ENCODE measurements at places on chromosomes 4 and X.
A peak's percentile ranks its signal among the peaks of the same experiment; 100 is the strongest.

GRCh38 chr4:46870411-46870810 is 38.6 kb downstream of the COX7B2 start:
- DNase-seq, result no peak

GRCh38 chrX:130606425-130606824 is 204.6 kb downstream of the RBMX2 start:
- no peak for DNase-seq

DNA sequence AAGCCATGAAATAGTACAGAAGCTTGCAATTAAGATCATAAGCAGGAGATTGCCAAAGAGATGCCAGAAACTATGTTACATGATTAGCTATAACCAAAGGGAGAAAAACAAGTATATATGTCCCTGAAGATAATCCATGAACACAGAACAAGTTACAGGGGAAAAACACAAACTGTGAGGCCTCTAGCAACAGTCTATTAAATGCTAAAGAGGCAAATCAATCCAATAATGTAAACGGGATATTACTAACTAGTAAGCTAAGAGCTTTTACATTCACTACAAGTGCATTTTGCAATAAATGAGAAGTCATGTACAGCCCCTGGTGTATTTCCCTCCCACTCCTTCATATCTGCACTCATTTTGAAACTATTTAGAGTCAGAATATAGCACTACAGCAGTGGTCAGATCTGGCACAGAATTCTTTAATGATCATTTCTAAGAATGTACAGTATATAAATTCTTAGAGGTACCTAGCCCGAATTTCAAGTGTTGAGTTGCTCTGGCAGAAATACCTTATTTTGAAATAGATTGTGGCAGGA is 449.8 kb upstream of the SMIM31 start:
- DNase-seq, result no peak

- peak; percentile 8 for DNase-seq
Observed at GRCh38 chr4:17397611-17398010, 114.3 kb downstream of the QDPR start.

DNA sequence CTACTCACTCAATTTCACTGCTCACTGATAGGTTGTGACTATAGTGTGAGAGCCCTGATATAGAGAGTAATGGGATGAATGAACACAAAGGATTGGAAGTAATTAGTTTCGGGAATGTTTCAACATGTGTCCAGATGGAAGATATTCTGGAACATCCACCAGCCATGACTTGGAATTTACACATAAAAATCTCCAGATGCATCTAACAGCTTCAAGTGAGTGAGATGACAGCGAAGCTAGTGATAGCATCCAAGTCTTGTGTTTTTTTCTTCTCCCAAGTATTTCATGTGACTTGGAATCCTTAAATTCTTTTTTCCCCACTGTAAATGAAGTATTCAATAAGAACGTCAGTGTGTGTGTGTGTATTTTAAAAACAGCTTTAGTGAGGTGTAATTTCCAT is 82.1 kb downstream of the CLDN34 start:
- peak; percentile 11 for DNase-seq

- no peak for DNase-seq
Observed at GRCh38 chr4:41219421-41219950, 5.1 kb upstream of the APBB2 start.

GRCh38 chrX:136687457-136687856 is 39.5 kb downstream of the CD40LG start:
- DNase-seq, result no peak

GRCh38 chr4:174281182-174281737 is 2.2 kb downstream of the FBXO8 start:
- no peak for DNase-seq

DNA sequence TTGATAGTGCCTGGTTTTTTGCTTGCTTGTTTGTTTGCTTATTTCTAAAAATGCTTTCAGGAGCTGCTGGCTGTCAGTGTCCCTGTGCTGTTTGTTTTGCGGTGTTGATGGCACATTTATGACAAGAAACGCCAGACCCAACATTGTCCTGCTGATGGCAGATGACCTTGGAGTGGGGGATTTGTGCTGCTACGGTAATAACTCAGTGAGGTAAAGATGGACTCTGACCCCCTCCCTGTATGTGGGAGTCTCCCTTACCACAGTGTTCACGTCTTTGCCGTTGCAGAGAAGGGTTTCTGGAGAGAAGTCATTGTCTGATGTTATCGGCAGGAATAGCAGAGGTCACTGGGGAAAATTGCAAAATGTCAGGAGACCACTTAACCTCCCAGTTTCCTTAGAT is at the start of gene ARSH:
Gene ARSH, plus strand, starts transcription at position 52 of the 400 bp plus-strand sequence. Its CDS starts 67 bp downstream, at position 119.
- no peak for DNase-seq

- no peak for DNase-seq
Observed at GRCh38 chr4:4578981-4579380, 37.1 kb upstream of the STX18 start.

DNA sequence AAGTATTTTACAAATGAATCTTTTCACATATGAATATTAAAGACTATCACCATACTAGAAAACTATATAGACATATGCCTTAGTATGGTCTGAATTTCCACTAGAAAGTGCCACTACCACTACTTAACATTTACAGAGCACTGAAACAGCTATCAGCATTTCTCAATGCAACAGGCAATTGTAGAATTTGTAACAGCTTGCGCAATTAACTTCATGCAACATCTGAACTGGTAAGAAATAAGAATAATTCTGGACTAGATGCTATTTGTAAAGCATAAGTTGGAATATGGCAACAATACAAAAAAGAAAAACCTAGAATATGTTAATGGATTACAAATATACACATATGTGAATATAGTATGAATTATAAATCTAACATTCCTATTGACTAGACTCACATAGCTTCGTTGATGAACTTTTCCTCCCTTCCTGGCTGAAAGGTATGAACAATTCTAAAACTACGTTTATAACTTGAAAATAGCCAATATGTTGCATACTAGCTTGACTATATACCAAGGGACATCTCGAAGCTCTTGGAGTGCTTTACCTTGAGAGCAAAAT is 82.0 kb downstream of the ATP8A1 start:
- DNase-seq, result peak; percentile 2

DNA sequence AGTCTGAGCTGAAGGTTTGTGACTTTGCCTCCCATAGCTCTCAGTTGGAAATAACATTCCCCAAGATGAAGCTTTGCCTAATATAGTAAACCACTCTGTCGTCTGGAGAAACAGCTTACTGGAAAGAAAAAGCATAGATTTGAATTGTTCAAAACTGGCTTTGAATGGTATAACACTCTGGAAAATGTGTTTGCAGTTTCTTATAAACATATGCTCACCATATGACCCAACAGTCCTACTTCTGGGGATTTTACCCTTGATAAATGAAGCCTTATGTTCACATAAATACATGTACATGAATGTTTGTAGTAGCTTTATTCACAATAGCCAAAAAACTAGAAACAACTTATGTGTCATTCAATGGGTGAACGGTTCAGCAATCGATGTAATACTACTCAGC is 10.2 kb downstream of the VEGFD start:
- DNase-seq, result no peak

- peak; percentile 73 for DNase-seq
Observed at GRCh38 chr4:15707363-15707715, 4.5 kb downstream of the BST1 start.

DNA sequence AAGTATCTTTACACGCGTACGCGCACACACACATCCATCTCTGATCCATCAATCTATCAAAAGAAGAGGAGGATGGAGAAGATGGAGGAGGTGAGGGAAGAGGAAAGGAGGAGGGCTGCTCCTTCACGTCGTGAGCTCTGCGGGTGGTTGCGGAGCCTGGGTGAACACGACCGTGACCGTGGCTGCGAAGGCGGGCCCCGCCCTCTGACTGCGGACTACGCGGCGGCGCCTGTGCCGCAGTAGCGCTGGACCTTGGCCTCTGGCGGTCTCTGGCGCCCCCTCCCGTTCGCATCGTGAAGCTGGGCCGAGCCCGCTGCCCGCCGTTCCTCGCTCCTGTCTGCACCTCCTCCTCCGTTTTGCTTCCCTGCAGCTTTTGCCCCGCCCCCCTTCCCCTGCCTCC is 37.7 kb upstream of the ARAF start:
- DNase-seq, result peak; percentile 86

DNA sequence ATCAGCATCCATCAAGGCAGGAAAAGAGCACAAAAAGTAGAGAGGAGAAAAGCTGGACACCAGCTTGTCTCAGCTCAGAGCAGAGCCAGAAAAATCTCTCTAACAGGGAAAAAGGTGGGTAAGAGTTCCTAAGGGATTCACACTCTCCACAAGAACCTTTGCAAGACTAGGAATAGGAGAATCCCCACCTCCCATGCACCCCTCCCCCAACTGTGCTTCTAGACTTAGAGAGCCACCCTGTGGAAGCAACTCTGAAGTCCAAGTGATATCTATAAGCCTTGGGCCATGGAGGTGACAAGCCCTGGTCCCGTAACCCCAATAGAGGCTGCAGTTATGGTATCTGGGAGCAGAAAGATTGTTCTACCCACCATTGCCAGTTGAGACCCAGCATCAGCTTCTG is 267.6 kb upstream of the MTMR8 start:
- no peak for DNase-seq

DNA sequence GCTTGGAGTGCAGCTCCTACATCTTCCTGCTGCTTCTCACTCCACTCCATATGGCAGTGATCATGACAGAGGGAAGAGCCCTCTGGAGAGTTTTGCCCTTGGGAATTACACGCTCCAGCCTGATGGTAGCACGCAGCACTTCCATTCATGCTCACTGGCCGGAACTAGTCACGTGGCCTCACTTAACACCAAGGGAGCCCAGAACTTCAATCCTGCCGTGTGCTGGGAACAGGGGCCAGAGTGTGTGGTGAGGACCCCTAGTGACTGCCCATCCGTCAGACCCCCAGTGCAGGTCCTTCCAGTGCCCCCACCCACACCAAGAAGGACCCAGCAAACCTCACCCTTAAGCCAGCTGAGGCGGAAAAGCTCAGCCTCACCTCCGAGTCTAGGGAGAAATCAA is 230.7 kb downstream of the EVC2 start:
- DNase-seq, result no peak

- DNase-seq, result no peak
Observed at GRCh38 chrX:15856222-15856587, 1.6 kb upstream of the AP1S2 start.

- peak; percentile 22 for DNase-seq
Observed at GRCh38 chrX:19017271-19017670, 33.4 kb upstream of the PHKA2 start.

- DNase-seq, result no peak
Observed at GRCh38 chrX:49976682-49977197, 54.3 kb downstream of the CLCN5 start.

GRCh38 chrX:10450229-10450958 is 170.0 kb downstream of the MID1 start:
- peak; percentile 78 for DNase-seq

GRCh38 chrX:96590403-96590802 is 94.2 kb upstream of the DIAPH2 start:
- DNase-seq, result no peak

GRCh38 chrX:109709129-109709631 is 23.9 kb downstream of the ACSL4 start:
- peak; percentile 59 for DNase-seq

DNA sequence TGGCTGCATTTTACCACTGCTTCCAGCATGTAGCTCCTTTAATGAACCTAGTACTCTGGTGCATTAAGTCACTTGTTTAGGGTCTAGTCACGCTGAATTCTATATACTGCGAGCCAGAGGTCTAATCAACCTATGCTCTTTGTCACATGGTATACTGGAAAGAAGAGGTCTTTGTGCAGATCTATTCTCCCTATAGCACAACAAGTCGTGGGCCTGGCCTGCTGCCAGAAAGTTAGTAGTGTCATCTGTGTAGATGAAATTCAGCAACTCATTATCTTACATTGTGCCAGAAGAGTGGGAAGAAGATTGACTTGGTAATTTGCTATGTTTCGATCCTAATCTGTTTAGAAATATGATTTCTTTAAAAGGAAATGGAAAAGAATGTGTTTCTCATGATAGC is 80.8 kb downstream of the AWAT2 start:
- DNase-seq, result no peak

- no peak for DNase-seq
Observed at GRCh38 chr4:11130195-11130970, 298.3 kb downstream of the HS3ST1 start.

DNA sequence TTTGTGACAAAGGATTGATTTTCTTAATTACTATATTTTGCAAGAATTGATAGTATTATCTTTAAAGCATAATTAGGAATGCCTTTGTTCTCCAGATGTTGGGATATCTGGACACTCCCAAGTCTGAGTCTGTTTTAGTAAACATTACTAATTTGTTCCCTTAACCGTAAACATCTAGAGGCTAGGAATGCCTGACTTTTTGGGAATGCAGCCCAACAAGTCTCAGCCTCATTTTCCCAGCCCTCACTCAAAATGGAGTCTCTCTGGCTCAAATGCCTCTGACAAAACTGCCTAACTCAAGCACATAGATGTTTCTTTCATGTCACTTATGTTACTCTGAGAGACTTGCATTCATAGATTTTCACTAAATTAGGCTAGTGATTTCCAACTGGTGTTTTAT is 297.0 kb upstream of the CLNK start:
- no peak for DNase-seq

- no peak for DNase-seq
Observed at GRCh38 chr4:84905646-84906045, 60.8 kb downstream of the WDFY3 start.

GRCh38 chr4:57498251-57498650 is 388.1 kb upstream of the IGFBP7 start:
- DNase-seq, result no peak

DNA sequence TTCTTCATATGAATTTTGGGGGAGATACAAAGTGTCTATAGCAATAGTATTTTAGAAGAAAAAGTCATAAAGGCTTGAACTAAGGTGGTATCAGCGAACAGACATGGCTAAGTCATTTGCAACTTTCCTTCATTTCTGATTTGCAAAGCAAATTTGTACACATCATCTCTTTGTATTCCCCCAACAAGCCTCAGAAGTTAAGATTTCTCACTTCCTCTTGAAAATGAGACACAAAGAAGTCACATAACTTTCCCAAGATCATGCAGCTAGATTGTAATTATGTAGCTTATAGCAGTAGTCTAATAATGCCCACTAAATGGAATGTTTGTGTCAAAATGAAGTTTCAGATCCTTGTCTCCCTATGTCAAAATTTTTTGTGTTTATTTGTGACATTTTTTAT is 709.8 kb upstream of the HS3ST1 start:
- no peak for DNase-seq

GRCh38 chrX:154484255-154485149 is 1.9 kb downstream of the UBL4A start:
- DNase-seq, result no peak
